Stimulated activated CD4-positive, alpha-beta T cell treated with anti-CD3 and anti-CD28 coated beads, Interleukin-2, amount 100 ng/mL, for 4 hours (primary cell): ENCODE measurements at places on chromosomes 13 and 19.
A peak's percentile ranks its signal among the peaks of the same experiment; 100 is the strongest.

DNA sequence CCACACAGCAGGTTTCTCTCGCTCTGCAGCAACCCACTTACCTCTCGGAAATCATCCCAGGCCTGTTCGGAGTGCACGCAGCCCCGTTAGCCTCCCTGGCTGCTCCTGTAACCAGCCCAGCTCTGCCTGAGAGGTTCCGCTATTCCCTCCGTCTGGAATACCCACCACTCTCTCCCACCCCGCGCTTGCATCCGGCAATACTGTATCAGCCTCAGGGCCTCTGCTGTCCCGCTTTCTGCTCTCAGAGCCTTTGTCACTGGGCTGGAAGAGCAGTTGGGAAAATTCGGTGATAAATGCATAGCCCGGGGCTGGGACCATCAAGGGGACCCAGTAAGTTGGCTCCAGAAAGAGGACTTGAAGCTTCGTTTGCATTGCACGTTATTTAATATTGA lies 759 bp upstream of the TLE6 start:
- DNase-seq, result no peak

DNA sequence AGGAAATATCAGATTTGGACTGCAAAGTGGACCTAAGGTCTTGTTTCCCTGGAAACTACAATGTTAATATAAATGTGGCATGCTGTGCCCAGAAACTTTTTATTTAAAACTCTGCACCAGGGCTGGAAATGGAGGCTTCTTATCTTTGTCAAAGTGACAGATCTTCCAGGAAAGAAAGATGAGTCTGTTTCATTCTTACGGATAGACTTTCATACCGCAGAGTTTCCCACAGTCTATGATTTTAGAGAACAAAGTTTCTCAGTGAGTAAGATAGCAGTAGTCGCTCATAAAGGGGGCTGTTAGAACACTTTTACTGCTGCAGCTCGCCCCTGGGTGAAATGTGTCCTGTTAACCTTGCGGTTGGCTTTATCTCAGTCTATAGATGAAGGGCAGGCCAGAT lies 6.7 kb downstream of the CLEC11A start:
- DNase-seq, result no peak

DNA sequence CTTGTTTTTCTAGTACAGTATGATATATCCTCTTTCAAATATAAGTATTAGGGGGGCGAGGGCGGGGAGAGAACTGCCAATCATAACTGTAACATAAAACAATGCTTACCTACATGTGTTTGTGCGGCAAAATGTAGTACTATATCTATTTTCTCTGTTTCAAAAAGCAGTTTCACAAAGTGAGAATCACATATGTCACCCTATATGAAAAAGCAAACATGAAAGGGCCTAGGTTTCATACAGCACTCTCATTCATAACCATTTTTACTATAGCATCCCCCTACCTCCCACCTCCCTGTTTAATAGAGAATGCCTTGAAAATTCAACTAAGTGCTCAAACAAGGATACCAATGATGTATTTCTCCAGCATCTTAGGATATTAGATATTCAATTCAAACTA lies 5.2 kb downstream of the TGDS start:
- no peak for DNase-seq

DNA sequence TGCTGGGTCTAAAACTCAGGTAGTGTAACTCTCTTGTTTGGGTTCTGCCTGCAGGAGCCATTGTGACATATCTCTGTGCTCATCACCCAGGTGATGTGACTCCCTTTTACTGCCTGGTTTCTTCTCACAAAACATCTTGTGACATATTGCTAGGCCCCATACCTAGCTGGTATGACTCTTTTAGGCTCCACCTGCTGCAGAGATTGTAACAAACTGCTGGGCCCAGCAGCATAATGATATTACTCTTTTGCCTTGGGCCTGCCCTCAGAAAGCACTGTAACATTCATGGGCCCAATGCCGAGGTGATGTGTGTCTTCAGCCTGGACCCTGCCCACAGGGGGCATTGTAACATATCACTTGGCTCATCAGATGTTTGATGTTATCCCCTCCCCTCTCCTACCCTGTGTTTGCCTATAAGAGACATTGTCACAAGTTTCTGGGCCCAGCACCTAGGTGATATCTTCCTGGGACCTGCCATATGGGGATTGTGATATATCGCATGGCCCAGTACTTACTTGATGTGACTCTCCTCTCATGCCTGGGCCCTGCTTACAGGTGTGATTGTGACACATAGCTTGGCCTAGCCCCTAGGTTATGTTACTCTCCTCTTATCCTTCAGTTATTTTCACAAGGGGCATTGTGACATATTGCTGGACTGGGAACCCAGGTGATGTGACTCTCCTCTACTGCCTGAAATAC lies 18.0 kb upstream of the ZNF681 start:
- DNase-seq, result no peak

- no peak for DNase-seq
Observed at GRCh38 chr13:20457670-20458069, 68.0 kb downstream of the CRYL1 start.

DNA sequence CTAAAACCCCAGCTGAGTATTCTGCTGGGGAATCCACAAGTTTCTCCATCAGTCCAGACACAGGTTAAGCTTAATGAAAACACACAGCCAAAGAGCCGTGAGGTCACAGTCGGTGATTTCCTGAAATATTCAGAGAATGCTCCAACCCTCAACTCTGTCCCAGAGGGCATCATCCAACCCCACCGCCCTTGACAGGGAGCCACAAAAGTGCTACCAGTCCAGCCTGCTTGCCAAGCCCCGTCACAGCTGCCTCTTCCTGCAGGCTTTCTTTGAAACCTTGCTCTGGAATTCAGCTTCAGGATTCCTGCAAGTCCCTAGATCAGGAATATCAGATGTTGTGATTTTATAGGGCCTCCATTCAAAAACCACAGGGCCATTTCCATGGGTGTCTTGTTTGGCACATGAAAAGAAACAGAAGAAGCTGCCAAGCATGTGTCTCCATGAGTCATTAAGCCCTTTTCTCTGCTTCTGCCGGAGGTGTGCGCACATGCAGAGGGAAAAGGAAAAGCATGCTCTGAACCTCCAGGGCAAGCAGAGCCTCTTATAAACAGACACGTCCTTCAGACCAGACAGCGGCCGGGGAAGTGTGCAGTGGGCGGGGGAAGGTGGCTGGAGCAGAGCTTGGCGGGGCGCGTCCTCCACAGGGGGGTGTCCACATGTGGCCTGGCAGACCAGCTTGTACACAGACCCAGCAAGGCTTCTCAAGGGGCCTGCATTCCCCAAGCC lies 164.7 kb downstream of the KATNAL1 start:
- DNase-seq, result no peak

GRCh38 chr13:112183532-112184090 lies 116.7 kb downstream of the SOX1 start:
- no peak for DNase-seq

GRCh38 chr13:32889986-32890565 lies 126.1 kb upstream of the KL start:
- DNase-seq, result no peak

- no peak for DNase-seq
Observed at GRCh38 chr13:113398963-113399754, 35.2 kb upstream of the GRTP1 start.

- DNase-seq, result no peak
Observed at GRCh38 chr13:44857736-44858135, 131.5 kb downstream of the NUFIP1 start.

GRCh38 chr13:45872566-45872965 lies 21.0 kb upstream of the SIAH3 start:
- no peak for DNase-seq

DNA sequence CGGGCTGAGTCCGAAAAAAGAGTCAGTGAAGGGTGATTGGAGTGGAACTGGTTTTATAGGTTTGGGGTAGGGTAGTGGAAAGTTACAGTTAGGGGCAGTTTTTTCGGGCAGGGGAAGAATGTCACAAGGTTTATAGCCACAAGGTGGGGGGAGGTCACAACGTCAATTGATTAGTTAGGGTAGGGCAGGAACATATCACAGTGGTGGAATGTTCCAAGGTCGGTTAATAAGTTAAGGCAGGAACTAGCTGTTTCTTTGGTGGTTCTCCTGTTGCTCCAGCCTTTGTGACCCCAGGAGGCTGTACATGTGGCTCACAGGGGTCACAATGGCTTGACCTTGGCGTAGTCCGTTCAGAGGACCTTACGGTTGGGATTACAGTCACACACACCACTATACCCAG lies 20.3 kb downstream of the RDH8 start:
- DNase-seq, result no peak

- no peak for DNase-seq
Observed at GRCh38 chr13:110266983-110267382, 40.0 kb downstream of the COL4A1 start.

DNA sequence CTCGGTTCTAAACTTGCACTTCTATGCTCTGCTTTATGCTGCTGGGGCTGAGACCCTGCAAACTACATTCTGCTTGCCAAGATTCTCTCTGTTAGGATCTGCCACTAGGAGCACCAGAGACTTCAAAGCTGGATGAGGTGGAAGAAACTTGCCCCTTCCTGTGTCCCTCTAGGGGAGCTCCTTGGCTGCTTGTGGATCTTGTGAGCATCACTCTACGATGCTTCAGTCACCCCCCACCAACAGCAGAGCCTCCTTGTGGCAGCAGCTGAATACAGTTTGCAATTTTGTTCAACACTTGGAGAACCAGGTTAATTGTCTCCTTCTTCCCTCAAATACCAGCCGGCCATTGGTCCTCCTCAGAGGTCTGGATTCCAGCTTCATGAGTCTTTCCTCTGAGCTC lies 310.6 kb downstream of the FGF14 start:
- DNase-seq, result no peak

GRCh38 chr13:24005755-24006281 lies 108.5 kb upstream of the C1QTNF9B start:
- DNase-seq, result no peak

DNA sequence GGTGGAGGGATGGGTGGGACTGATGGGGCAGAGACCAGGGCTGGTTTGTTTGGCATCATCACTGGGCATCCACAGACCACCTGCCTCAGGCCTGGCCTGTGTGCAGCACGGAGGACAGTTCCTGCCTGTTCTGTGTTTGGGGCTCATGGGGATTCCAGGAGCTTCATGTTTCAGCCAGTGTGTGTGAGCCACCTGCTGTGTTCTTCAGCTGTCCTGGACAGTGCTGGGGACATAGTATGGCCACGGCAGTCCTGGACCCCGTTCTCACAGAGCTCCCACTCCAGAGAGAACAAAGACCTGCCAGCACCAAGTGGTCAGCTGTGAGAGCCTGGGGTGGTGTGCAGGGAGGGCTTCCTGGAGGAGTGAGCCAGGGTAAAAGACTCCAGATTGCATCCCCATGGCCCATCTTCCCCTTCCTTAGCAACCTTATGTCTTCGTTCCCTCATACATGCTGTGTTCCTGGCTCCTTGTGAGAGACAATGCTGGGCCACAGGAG lies 2.0 kb upstream of the CCDC97 start:
- no peak for DNase-seq

GRCh38 chr19:45471931-45472562 lies 4.3 kb downstream of the FOSB start:
- DNase-seq, result no peak

DNA sequence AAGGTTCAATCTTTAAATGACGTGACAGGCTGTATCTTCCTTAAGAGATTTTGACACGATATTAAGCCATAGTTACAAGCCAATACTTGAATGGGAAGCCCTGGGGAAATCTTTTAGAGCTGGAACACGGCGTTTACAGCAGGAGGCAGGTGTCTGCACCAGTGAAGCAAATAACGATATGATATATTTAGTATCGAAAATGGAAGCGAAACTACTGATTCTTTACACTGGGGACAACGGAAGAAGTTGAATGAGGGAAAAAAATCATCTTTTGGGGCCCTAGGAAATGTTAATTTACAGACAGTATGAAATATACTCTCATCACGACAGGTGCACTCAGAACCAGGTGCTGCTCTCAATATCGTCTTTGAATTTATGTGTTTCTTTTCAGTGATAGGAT lies 793.9 kb upstream of the PCDH20 start:
- no peak for DNase-seq

DNA sequence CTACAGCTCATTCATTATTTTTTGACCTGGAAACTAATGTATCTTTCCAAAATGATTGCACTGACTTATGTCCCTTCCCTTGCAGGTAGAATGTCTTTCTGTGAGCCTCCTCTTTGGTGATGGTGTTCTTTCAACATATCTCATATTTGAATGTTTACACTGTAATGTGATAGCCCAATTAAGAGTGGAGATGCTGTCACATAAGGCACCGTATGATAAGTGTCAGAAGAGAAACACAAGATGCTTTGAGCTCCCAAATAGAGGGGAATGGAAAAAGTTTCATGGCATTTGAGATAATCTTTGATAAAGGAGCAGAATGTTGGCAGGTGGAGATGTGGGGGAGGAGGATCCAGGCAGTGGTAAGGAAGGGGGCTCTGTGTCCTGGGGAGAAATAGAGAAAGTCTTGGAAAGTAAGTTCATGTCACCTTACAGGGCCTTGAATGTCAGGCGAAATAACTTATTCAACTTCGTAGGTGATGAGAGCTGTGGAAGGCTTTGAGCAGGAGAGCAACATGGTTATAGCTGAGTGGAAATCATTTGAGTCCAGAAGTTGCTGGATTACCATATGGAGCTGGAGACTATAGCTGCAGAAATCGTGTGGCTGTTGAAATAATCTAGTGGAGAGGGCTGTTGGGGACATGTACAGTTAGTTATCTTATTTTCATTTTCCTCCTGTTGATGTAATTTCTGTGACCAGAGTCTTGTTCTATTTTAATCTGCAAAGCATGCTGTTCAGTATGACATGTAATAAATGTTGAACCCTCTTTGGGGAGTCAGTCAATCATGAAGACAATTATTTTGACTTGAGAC lies 10.3 kb upstream of the RNF113B start:
- DNase-seq, result no peak

GRCh38 chr13:50387051-50387581 lies 371.9 kb downstream of the KCNRG start:
- DNase-seq, result peak; percentile 13

- no peak for DNase-seq
Observed at GRCh38 chr13:75860935-75861334, 224.8 kb downstream of the LMO7 start.

GRCh38 chr13:33543089-33543459 lies 257.5 kb upstream of the STARD13 start:
- DNase-seq, result no peak

- DNase-seq, result no peak
Observed at GRCh38 chr19:50909240-50910070, 1.7 kb downstream of the KLK4 start.

- no peak for DNase-seq
Observed at GRCh38 chr19:44814517-44814916, 5.6 kb downstream of the BCAM start.
